ENCODE measurements at places on chromosomes 1 and 21.

DNA sequence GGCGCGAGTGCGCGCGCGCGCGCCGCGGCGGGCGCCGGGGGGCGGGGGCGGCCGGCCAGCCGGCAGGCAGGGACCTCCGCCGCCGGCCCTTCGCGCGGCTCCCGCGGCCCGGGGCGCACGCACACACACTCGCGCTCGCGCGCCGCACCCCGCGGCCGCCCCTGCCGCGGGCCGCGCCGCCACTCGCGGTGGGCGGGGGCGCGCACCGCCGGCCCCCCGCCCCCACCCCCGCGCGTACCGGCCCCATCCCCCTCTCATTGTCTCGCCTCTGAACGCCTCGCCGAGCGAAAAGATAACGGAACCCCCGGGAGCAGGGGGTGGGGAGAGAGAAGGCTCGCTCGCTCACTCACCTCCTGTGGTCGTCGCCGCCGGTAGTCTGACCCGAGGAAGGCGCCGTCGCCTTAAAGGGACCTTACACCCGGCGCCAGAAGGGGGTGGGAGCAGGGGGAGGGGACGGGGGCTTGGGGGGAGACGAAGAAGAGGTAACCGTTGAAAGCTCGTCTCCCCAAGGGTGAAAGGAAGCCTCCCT, 428 bp downstream of the POGZ start:
- no peak for DNase-seq

DNA sequence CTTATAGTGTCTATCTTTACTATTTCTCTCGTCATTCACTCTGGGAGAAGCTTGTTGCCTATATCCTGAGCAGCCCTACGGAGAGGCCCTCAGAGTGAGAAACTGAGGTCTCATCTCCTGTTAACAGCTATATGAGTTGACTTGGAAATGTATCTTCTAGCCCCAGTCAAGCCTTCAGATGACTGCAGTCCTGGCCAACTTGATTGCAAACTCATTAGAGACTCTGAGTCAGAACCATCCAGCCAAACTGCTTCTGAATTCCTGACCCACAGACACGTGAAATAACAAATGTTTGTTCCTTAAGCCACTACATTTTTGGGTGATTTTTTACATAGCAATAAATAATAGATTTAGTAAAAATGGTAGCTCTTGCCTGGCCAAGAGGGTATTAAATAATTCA, 3.9 kb upstream of the ZBED6 start:
- no peak for DNase-seq

DNA sequence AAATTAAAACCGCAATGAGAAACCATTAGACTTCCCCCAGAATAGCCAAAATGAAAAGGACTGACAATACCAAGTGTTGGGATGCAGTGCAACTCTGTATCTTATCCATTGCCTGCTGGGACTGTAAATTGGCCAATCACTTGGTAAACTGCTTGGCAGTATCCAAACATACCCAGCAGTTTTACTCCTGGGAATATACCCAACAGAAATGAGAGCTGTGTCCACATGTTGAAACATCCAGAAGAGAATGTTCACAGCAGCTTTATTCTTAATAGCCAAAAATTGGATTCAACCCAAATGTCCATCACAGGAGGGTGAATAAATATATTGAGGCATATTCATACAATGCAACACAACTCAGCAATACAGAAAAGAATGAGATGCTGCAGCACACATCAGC, 13.7 kb upstream of the FAM20B start:
- no peak for DNase-seq

DNA sequence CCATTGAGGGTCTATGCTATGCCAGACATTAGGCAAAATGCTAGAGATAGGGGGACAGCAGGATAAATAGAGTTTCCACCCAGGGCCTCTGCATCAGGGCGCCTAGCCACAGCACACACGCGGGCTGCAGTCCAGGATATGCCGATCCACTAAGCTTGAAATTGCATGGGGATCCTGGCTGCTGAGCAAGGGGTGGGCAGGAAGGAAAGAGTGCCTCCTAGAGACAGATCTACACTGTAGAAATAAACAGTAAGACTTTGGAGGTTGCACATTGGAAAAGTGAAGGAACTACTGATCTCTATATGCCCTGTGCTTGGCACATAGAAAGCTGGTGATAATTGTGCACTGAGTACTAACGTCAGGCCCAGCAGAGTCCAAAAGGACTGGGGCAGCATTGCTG, 411.1 kb downstream of the PRDM2 start:
- no peak for DNase-seq

DNA sequence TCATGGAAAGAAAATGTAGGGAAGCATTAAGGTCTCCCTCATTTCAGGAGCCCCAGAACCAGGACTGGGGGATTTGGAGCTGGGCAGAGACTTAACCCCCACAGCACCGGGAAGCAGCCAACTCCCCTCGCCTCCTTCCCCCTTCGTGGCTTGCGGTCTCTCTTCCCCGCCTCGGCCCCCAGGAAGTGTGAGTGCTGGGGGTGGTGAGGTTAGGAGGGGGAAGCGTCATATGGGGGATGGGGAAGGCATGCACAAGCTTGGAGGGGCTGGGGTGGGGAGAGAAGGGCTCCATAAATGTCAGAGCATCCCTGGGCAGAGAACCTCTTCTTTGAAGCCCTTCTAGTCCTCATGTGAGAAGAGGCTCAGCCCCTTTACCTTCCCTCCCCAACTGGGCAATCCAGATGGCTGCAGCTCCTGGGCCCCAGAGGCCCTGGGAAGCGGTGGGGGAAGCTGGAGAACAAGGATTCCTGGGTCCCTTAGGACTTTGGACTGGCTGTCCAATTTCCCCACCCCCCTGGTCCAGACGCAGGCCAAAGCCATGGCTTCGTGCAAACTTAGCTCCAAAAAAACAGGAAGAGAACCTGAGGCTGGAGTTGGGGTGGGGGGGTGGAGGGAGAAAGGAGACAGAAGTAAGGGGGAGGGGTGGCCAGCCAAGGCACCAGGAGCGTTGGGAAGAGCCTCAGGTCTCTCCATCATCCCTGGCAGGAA, 7.8 kb downstream of the ZBTB7B start:
- DNase-seq: no peak

GRCh38 chr1:66302815-66303214, 231.1 kb upstream of the SGIP1 start:
- no peak for DNase-seq

DNA sequence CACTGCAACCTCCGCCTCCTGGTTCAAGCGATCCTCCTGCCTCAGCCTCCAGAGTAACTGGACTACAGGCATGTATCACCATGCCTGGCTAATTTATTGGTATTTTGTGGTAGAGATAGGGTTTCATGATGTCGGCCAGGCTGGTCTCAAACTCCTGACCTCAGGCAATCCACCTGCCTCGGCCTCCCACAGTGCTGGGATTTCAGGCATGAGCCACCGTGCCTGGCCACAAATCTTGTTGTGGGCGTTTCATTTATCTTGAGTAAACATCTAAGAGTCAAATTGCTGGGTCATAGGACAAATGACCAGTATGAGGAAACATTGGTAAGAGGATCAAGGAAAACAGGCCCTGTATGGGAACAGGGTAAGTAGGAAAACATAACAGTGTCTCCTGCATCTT, 17.9 kb downstream of the TMEM200B start:
- DNase-seq: no peak

DNA sequence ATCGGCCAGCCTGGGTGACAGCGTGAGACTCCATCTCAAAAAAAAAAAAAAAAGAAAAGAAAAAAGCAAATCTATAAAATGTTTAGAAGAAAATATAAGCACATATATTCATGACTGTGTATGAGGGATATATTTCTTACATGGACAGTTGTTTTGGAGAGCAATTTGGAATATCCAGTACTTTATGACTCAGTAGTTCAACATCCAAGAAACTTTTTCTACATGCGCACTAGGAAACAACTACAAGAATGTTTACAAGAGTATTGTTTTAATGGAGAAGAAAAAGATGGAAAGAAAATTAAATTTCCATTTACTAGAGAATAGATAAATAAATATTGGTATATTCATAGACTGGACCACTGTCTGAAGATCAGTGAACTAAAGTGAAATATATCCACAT, 77.5 kb downstream of the MAST2 start:
- no peak for DNase-seq

GRCh38 chr1:15719381-15720120, 16.5 kb upstream of the SLC25A34 start:
- no peak for DNase-seq

GRCh38 chr1:110005971-110006370, 21.4 kb downstream of the AHCYL1 start:
- DNase-seq: no peak

GRCh38 chr1:77416692-77417450, 135.1 kb downstream of the AK5 start:
- DNase-seq: no peak
